ENCODE measurements at places on chromosomes 11 and 22. TPM values are rescaled to one million over a fixed set of nuclear protein-coding genes. Genes with fewer than 3 reads are reported as not detected.
A peak's percentile ranks its signal among the peaks of the same experiment; 100 is the strongest.

DNA sequence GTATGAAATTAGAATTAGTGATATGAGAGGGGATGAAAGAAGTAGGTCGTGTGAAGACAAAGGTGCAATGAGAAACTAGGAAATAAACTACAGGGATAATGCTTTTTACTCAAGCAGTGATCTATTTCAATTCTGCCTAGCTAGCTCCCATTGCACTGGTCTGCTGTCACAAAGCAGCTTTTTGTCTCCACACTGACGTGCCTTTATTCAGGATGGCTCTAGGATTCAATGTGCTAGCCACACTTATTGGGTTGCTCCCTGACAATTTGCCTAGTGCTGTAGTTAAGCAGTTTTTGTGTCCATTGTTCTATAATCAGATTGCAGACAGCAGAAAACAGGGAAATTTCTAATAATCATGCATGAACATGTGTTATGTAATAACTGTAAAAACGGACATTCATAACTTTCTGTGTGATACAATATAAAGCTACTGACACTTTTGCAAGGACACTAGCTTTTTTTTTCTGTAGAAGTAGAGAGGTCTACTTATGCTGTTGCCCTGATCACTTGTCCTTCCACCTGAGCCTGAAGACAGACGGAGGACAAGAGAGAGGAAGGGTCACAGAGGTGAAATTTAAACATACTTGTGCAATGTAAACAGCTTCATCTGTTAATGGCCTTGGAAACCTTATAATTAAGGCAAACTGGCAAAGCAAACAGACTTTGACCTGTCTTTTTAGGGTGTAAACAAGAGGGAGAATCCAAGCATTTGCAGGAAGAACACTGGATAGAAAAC, 269.6 kb downstream of the LRRC4C start:
- DNase-seq: no peak

- no peak for DNase-seq
These were observed 1.2 kb downstream of the C11orf68 start for GRCh38 chr11:65917434-65918210.

GRCh38 chr22:50201191-50202129, 649 bp downstream of the SELENOO start:
- DNase-seq: peak; percentile 66

DNA sequence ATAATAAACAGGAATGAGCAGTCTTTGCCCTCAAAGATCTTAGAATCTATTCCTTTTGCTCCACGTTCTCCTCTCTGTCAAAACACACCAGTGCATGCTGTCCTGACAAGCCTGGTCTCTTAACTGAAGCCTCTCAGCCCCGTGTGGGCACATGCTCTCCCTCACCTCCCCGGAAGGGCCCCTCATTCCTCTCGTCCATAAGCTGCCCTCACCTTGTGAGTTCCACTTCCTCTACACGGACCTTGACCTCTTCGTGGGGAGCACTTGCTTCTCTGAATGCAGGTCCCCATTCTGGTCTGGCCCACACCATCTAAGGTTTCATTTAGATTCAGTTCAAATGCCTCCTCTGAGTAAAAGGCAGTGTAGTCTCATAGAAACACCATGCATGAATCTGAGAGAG, 412.3 kb upstream of the SYN3 start:
- no peak for DNase-seq

GRCh38 chr11:134050541-134051383, 18.1 kb upstream of the JAM3 start:
- peak; percentile 64 for DNase-seq

DNA sequence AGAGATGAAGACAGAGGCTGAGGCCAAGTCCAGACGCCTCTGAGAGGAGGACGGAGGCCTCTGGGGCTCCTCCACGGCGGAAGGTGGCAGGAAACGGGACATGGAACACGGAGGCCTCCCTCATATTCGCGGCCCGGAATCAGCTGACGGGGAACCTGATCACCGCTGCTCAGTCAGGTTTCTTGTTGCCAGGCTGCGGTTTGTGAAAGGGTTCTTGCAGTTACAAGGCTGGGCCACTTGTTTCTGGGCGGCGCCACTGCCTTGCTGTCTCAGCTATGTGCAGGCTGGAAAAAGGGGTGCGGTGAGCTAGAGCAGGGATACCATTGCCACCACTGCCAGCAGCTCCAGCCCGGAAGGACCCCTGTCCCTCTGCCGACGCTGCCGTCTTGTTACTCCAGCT, 10.0 kb upstream of the MMP1 start:
- DNase-seq: peak; percentile 57

The OR5A1 gene
- not detected for total RNA-seq

DNA sequence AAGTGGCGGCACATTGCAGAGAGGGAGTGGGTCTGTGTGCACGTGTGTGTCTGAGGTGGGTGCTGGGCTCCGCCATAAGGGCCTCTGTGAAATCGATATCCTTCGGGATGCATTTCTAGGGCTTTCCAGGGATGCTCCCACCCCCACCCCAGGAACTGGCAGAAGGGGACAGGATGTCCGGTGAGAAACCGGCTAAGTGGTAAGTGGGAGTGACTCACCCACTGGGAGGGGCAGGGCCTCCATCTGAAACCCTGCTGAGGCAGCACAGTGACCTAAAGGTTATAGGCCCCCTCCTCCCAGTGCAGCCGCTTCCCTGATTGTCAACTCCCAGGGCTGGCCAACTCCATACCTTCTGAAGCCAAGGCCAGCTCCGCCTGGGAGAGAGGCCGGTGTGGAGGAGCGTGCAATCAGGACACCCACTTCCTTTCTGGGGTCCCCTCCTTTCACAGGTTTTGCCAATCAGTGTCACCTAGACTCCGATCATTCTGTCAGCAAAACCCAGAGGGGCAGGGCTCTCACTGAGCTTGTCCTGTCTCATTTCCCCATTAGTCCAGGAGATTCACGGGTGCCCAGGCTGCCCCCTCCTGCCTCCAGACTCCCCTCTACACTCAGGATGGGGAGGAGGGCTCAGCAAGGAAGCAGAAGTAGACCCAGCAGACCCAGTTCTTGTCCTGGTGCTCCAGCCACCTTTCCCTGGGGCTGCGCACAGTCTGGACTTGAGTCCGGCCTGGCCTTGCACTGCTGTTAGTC, 44.5 kb downstream of the NECTIN1 start:
- DNase-seq: peak; percentile 81

GRCh38 chr22:40007853-40008710, 13.3 kb downstream of the FAM83F start:
- DNase-seq: no peak

The THRSP gene
- 0.55 TPM for total RNA-seq

DNA sequence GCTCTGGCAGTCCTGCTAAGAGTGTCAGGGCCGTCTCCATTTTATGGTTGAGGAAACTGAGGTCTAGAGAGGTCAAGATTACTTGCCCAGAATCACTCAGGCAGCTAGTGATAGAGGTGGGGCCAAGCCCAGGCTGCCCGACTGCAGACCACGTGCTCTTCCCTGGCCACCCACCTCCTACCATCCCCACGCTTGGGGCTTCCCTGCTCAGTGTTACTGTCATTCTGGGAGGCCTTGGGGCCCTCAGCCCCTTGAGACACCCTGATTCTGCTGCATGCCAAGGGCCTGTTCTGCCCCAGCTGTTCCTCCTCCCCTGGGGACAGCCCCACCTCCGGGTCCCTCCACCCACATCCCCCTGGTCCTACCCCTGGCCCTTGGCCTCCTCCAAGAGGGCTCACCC, 17.2 kb upstream of the TAB1 start:
- no peak for DNase-seq

The KDM4E gene
- not detected for total RNA-seq

- no peak for DNase-seq
These were observed 44.3 kb upstream of the JAM3 start for GRCh38 chr11:134024420-134025081.

The C11orf52 gene
- total RNA-seq: 9.9 TPM

DNA sequence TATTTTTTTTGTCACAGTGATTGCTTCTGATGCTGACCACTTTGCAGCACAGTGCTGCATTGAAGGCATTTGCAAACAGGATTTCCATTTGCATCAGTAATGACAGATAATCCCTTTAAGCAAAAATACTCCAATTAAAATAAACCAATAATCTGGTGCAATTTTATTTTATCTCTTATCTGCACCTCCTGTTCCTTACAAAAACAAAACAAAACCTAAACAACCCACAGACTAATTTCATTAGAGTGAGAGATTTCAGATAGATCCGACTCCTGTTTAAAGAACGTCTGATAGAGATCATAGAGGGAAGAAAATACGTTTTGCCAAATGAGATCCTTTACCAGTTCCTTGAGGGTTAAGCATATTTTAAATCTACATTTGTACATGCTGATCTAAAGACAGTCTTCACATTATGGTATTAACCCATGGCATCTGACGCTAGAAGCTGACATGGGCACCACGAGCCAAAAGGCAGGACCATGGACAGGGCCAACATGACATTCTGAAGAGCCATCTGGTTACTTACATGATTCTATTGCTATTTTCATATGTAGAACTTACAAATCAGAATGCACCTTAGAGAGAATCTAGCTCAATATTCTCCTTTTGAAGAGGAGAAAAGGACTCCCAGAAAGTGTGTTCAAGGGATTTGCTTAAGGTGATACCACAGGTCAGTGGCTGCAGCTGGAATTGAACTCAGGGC, 286.2 kb upstream of the NARS2 start:
- peak; percentile 69 for DNase-seq

GRCh38 chr11:8168485-8169257, at the start of gene RIC3:
RIC3 (minus strand) TSS chr11:8169025; CDS start chr11:8168989, 36 bp downstream.
- peak; percentile 33 for DNase-seq

DNA sequence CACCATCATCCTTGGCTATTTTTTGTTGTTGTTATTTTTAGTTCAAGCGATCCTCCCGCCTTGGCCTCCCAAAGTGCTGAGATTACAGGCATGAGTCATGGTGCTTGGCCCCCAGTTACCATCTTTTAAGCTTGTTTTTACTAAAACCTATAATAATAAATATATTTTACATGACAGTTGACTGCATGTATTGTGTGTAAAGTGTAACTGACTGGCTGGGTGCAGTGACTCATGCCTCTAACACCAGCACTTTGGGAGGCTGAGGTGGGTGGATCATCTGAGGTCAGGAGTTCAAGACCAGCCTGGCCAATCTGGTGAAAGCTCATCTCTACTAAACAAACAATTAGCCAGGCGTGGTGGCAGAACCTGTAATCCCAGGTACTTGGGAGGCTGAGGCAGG, 386.2 kb downstream of the TENM4 start:
- no peak for DNase-seq

GRCh38 chr11:3767536-3767935, 29.8 kb downstream of the NUP98 start:
- DNase-seq: no peak

The HBB gene
- total RNA-seq: 5.8 TPM

DNA sequence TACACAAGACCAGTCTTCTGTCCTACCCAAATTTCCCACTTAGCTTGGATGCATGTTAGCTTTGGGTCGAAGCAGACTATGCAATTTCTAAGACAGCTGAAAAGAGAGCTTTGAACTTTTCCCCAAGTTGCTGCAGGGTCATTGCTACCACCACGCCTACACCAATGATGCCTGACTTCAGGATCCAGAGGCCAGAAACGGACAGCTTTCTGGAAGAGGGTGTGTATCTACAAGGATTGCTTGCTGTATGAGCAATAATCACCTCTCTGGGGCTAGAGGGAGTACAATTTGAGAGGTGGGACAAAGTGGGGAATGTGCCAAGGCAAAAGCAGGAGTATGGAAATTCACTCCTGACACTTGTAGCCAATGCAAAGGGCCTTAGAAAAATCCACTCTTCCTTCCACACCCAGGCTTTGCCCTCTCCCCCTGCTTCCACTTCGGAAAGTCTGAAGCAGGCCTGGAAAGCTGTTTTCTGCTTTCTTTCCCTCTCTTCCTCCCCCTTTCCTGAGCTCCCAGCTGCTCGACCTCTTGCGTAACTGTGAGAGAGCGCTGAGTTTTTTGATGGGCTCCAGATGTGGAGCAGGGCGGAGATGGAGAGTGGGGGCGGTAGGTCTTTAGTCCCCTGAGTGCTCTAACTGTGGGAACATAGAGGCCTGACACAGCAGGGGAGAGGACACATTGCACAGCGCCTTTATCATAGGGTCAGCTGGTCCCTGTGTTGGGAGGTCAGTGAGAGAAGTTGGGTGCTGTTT, 2.1 kb upstream of the PHLDB1 start:
- peak; percentile 94 for DNase-seq

DNA sequence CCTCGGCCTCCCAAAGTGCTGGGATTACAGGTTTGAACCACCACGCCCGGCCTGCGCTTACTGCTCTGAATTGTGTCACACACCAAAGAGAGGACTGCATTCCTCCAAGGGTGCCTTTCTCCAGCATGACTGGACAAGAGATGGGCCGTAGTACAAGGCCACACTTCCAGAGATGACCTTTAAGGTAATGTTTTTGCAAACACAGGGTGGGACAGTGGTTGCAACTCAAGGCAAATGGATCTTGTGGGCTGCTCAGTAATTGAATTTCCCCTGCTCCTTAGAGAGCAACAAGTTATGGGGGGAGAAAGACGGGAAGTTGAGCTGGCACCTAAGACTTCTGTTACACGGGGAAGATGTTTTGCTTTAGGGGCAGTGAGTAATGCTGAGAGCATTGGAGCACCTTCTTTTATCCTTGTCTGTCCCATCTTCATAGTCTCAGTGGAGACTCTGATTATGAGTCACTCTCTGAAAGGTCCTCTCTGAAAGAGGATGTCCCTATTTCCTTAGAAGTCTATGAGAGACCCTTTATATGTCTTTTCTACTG, 66.3 kb downstream of the C11orf91 start:
- DNase-seq: no peak

DNA sequence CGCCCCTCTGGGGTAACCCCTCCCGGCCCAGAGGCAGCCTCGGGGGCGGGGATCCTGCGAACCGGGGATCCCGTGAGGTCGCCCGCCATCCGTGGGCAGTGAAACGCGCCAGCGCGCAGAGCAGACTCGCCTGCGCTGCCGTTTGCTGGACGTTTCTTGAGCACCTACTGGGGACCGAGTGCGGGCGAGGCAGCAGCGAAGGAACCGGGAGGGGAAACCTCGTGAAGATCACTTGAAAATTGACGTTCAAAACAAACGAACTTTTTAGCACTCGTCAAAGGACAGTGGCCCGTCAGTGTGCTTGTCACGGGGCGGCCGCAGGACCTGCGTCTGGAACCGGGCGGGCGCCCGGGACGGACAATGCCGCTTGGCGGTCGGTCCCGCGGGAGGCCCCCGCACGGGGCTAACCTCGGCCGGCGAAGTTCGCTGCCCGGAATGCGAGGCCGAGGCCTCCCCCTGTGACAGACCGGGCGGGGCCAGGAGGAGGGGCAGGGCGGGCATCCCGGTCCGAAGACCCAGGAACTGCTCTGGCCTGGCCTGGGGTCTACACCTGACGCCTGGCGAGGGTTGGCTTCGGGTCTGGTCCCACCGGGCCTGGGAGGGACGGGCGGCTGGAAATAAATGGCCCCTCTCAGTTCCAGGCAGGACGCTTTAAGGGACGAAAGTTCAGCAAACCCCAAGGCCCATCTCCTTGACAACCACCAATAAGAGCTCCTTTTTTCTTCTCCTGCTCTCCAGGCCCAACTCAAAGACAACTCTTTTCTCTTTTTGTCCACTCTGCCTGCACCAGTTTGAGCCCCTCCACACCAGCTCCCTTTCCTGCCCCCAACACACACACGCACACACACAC, 723 bp upstream of the SCUBE1 start:
- DNase-seq: no peak

The SLC22A9 gene
- total RNA-seq: not detected

DNA sequence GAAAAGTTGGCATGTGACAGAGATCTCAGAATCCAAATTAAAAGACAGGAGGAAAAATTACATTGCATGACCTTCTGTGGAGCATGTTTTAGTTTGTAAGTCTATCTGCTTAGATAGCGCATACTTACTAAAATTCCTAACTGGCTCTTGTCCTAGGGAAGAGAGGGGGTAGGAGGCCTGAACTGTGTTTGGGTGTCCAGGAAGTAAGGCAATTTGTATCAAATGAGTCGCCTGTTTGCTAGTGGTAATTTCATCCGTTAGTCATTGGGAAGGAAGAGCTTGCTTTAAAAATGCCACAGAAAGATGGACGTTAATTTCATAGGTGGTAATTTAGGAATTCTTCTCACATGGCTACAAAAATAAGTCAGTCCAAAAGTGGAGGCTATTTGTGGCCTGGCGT, 18.5 kb downstream of the GRK3 start:
- DNase-seq: no peak
